Sigmoid colon (tissue), 7 donors: ENCODE measurements at places on chromosomes 5 and 9. TPM values are rescaled to one million over a fixed set of nuclear protein-coding genes. Genes with fewer than 3 reads are reported as not detected.

GRCh38 chr5:119286511-119287488, 69.0 kb upstream of the TNFAIP8 start:
- no peak overlapping the region for H3K27ac ChIP-seq
- no peaks in the 10 kb centered on the region for H3K36me3 ChIP-seq
- DNase-seq: no peak
- no peaks in the 10 kb centered on the region for H3K4me1 ChIP-seq
- no peaks in the 10 kb centered on the region for H3K27me3 ChIP-seq
- no peak overlapping the region for H3K4me3 ChIP-seq

DNA sequence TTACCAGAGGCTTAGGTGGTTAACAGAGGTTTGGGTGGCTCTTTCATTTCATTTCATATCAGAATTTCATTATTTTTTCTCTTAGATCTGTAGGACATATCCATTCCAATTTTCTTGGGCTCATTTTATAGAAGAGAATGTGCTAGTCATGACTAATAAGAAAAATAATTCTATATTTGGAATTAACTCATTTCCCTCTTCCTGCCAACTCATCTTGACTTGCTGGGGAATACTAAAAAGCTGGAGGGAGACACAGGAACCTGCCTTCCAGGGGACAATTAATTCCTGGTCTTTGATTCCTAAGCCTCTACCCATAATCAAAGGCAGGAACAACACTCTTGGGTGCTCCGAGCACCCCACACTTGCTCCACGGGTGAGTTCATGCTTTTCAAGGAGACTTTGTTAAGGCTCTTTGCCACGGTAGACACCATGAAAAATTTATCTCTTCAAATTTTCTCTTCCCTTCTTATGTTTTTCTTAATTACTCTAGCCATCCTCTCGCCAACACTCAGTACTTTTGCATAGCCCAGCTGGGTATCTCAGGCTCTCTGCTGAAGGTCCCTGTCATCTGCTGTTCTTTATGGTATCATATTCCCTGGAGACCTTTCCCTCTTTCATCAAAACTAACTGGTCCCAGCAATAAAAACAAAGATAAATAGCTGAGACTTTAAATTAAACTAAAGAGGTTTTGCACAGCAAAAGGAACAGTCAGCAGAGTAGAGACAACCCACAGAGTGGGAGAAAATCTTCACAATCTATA, 273.9 kb downstream of the NPR3 start:
- no peaks in the 10 kb centered on the region for H3K27me3 ChIP-seq
- H3K4me3 ChIP-seq: no peak overlapping the region
- H3K4me1 ChIP-seq: no peaks in the 10 kb centered on the region

DNA sequence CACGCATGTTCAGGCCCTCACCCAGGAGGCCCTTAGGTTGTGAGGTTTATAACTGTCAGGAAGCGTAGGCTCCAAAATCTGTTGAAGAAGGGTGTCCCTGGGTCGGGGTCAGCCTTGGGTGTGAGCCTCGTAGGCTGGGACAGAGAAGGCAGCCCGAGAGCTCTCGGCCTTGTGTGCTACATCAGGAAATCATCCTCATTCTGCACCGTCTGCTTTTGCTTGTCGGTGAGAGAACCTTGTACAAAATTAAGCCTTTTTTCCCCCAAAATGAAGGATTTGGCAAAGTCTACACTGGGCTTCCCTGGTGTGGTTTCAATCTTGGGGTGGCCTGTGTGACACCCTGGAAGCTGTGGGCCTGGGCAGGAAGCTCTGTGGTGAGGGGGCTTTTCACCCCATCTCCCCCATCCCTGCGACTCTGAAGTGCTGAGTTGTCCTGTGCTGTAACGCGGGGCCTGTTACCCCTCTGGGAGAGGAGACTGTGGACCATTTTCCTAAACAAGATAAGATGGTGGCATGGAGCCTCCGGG, 55.3 kb downstream of the AHRR start:
- no peaks in the 10 kb centered on the region for H3K27me3 ChIP-seq
- no peak overlapping the region for H3K27ac ChIP-seq
- no peaks in the 10 kb centered on the region for H3K4me1 ChIP-seq
- no peak overlapping the region for H3K4me3 ChIP-seq
- no peaks in the 10 kb centered on the region for H3K36me3 ChIP-seq

DNA sequence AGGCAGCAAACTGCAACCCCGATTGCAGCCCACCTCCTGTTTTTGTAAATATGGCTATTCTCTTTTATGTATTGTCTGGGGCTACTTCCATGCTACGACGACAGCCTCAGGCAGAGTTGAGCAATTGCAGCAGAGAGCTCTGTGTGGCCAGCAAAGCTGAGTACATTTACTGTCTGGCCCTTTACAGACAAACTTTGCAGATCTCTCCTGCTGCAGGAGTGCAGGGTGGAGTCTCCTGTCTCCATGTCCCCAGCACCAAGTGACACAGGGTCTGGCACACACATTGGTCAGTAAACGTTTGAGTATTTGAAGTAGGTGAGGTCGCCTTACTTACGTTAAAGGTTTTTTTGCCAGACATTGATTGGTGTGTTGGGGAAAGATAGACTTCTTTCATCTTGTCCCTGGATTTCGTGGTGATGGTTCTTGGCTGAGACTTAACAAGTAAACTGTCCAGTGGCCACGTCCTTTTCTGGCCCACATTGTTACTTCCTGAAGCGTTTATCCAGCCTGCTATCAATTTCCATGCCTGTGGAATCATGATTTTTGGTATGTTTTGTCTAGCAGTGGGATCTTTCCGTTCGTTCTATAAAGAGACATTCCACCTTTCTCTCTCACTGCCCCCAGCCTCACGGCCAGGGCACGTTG, 27.2 kb downstream of the PRRC2B start:
- peak overlapping the region; percentile 77 for H3K27ac ChIP-seq
- DNase-seq: no peak
- no peaks in the 10 kb centered on the region for H3K36me3 ChIP-seq
- no peaks in the 10 kb centered on the region for H3K27me3 ChIP-seq
- H3K4me3 ChIP-seq: no peak overlapping the region

DNA sequence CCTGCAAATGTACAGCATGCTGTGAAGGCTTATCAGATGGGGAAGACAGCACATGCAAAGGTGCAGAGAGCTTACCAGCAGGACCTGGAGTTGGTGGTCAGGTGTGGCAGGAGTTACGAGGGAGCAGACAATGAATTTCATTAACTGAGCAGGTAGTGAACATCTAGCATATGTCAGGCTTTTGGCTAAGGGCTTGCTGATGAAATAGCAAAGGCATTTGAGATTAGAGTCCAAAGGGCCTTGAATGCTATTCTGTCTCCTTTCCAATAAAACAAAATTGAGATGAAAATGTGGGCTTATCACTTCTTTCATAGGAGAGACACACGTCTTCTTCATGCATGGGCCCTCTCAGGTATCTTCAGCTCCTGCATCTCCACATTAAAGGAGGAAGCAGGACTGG, 36.6 kb upstream of the PPARGC1B start:
- H3K4me3 ChIP-seq: no peak overlapping the region
- H3K27me3 ChIP-seq: no peaks in the 10 kb centered on the region
- no peaks in the 10 kb centered on the region for H3K36me3 ChIP-seq
- H3K27ac ChIP-seq: no peak overlapping the region

DNA sequence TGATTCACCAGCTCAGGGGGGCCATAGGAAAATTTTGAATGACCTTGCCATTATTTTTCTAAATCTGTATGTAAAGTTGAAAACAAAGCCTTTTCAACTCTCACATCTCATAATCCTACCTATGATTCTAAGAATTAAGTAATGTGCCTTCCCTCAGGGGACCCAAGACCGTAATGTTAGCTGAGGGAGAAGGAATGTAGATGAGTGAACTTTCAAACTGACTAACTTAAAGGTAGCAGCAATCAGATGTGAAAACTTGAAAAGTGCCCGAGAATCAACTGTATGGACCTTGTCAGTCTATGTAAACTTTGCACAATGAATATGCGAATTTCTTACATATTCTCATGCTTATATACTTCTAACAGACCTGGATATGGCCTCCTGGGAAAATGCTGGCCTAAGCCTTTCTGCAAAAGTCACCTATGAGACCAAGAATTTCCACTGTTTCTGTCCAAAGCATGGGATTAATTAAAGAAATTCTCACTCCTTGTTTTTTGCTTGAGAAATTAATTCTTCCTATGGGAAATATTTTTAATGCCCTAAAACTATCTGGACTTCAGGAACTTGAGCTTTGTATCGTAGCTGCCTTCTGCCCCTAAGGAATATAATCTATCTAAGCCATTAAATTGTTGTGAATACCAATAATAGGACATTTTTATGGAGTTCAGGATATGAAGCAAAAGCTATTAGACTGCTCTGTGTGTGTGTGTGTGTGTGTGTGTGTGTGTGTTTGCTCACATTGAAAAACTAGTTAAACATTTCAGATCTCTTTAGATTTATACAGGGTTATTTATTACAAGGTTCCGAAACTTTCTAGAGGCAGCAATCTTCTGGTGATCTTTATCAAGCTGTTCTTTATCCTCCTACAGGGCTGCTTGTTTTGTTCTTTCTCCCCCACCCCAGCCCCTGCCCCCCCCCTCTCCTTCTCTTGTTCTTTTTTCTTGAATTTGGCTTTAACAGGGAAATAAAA, 169.1 kb upstream of the CLINT1 start:
- no peak overlapping the region for H3K27ac ChIP-seq
- H3K27me3 ChIP-seq: no peaks in the 10 kb centered on the region
- DNase-seq: no peak

GRCh38 chr5:68251804-68252522, 36.4 kb downstream of the PIK3R1 start:
- peak; percentile 87 for DNase-seq
- no peaks in the 10 kb centered on the region for H3K36me3 ChIP-seq
- H3K4me3 ChIP-seq: peak overlapping the region; percentile 26
- H3K27me3 ChIP-seq: no peaks in the 10 kb centered on the region
- H3K4me1 ChIP-seq: peaks cover 94% of the 10 kb centered on the region

The RORB gene
- total RNA-seq: 0.82 TPM

The SCGB3A2 gene
- not detected for total RNA-seq

The IRX4 gene
- total RNA-seq: not detected

The GARNL3 gene
- total RNA-seq: 10.2 TPM

The EEIG1 gene
- 22.7 TPM for total RNA-seq
